ENCODE measurements at places on chromosomes 5 and 9. TPM values are rescaled to one million over a fixed set of nuclear protein-coding genes. Genes with fewer than 3 reads are reported as not detected.

The PLPP1 gene
- total RNA-seq: 7.9 TPM

The FOXI1 gene
- total RNA-seq: not detected

- no peak overlapping the region for H3K27ac ChIP-seq
- peaks cover 12% of the 10 kb centered on the region for H3K36me3 ChIP-seq
- H3K27me3 ChIP-seq: peaks cover 3% of the 10 kb centered on the region
- DNase-seq: no peak
- no peak overlapping the region for H3K4me3 ChIP-seq
- H3K4me1 ChIP-seq: no peaks in the 10 kb centered on the region
These were observed 216.8 kb downstream of the FOXD4L6 start for GRCh38 chr9:40911647-40912046.

DNA sequence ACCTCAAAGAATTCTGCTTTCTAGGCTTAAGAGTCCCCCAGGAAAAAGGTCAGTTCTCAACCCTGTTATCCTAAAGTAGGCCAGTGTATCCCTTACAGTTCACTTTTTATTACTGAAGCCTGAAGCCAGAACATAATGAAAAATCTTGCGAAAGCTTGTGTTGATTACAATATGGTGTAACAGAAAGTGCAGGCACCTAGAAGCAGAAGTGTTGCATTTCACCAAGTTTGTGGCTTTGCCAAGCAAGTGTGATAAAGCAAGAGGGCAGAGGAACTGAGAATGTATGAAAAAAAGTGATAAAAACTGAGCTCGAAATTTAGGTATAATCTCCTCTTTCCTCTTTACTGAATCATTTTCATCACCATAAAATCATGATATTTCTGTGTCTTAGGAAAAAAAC is 26.2 kb downstream of the AGTPBP1 start:
- H3K27me3 ChIP-seq: no peaks in the 10 kb centered on the region
- no peak for DNase-seq
- peaks cover 4% of the 10 kb centered on the region for H3K36me3 ChIP-seq
- H3K4me1 ChIP-seq: peaks cover 19% of the 10 kb centered on the region
- no peak overlapping the region for H3K4me3 ChIP-seq
- peak overlapping the region; percentile 44 for H3K27ac ChIP-seq

DNA sequence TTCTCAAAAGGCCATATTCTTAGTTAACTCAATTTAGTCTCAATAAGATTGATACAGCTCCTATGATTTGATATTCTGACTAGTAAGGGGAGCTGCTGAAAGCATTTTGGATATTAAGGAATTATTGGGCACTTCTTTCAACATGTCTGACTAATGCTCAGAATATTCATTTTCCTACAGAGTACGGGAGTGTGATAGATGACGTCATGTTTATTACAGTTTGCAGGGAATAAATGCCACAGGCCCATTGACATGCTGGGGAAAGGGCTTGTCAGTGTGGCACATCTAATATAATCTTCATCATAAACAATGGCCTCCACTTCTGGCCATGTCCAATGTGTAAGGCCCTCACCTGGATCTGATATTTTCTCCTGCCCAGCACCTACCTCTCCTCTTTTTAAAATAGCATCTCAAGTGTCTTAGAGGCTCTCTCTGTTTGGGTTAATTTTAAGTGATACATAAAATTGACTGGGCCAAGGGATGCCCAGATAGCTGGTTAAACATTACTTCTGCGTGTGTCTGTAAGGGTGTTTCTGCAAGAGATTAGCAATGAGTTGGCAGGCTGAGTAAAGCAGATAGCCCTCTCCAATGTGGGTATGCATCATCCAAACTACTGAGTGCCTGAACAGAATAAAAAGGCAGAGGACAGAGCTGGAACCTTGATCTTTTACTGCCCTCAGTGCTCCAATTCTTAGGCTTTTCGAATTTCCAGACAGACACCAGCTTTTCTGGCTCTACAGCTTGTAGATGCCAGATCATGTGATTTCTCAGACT is 99.3 kb downstream of the SLC24A2 start:
- no peaks in the 10 kb centered on the region for H3K36me3 ChIP-seq
- DNase-seq: no peak
- H3K4me3 ChIP-seq: no peak overlapping the region
- H3K27ac ChIP-seq: no peak overlapping the region

Data from naive thymus-derived CD8-positive, alpha-beta T cell (primary cell).